ENCODE measurements at places on chromosomes 2 and 18.

- peak; percentile 14 for DNase-seq
Observed at GRCh38 chr18:75727456-75727855, 300.0 kb upstream of the SMIM21 start.

GRCh38 chr2:20208476-20208859, 16.5 kb downstream of the SDC1 start:
- DNase-seq: no peak

- DNase-seq: no peak
Observed at GRCh38 chr2:128450211-128451024, 131.8 kb upstream of the HS6ST1 start.

DNA sequence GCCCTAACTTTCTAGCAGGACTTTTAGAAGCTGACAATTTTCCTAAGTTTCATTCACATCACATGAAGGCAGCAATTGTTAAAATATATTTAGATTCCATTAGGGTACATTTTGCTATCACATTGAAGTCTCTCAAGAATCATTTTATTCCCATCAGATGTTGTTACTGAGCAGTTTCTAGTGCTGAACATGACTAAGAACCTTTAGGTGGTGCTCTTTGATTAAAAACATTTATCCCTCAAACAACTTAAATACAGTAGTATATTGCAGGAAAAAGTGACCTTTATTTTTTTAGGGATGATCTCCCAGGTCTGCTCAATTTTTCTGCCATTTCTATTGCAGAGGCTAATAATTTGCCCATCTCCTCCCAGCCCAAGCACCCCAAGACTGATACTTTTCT, 22.9 kb upstream of the NARS1 start:
- no peak for DNase-seq

DNA sequence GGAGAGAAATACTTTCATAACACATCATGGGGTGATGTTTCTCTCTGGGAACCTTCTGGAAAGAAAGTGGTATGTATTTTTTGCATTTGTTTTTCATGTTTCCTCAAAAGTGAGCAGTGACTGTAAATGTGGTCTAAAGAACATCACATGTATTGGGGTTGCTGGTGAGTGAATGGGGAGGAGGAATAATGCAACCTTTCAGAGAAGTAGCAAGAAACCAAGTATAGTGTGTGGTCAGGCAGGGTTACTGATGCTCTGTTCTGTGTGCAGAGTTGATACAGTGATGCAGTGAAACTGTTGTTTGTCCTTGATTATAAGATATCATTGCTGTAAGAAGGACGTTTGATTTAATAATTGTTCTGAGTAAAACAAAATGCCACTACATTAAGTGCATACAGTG, 24.1 kb downstream of the ADNP2 start:
- no peak for DNase-seq

- no peak for DNase-seq
Observed at GRCh38 chr2:105806996-105807395, 62.3 kb downstream of the NCK2 start.

DNA sequence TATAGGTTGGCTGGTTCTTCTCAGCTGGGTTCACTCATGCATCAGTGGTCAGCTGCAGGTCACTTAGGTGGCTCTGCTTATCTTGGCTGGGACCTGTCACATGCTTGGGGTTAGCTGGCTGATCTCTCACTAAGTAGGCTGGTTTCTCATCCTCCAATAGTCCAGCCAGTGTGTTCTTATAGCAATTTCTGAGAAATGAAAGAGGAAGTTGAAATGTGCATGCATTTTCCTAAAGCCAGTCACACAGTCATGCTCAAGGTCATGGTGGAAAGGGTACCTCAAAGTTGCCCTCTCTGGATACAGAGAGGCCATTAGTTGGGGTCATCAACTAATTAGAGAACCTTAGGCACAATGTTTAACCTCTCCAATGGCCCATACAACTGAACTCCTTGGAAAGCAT, 64.4 kb downstream of the KLHL29 start:
- no peak for DNase-seq

GRCh38 chr2:55901322-55901721, 22.3 kb downstream of the EFEMP1 start:
- DNase-seq: no peak

DNA sequence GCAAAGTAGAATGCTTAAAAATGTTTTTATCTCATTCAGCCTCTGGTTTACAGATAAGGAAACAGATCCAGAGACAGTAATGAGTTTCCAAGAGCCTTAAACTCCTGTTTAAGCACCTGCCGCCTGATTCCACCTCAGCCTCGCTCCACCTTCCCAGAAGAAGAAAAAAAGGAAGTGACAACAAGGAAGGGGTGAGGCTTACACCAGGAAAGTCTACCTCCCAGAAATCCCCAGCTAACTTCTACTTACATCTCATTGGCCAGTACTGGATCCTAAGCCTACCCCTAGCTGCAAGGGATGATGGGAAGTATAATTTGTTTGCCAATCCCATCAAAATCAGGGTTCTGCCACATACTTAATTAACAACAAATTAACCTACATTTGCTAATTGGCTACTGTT, 15.3 kb upstream of the ARID5A start:
- DNase-seq: no peak

GRCh38 chr18:37672932-37673595, 107.5 kb upstream of the CELF4 start:
- no peak for DNase-seq

GRCh38 chr18:50399582-50399981, 24.7 kb downstream of the SKA1 start:
- no peak for DNase-seq
